CD4-positive, alpha-beta T cell (primary cell): ENCODE measurements at places on chromosomes 7 and 10. TPM values are rescaled to one million over a fixed set of nuclear protein-coding genes. Genes with fewer than 3 reads are reported as not detected.
A peak's percentile ranks its signal among the peaks of the same experiment; 100 is the strongest.

DNA sequence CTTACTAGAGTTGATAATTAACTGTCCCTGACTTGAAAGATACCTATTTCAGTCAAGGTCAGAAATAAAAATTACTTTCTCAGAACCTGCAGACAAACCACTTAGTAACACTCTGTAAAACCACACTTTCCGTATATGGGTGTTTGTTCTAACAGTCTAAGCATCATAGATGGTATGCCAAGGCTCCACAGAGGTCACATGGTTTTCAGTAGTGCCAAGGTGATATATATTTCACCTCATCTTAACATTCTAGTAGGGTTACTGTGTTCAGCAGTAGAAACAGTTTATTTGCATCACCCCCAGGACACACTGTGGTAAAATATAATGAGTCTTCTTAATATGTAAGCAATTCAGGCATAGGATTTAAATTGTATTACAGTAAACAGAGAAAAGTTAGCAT is 61.5 kb downstream of the KCND2 start:
- DNase-seq = no peak

- no peak for DNase-seq
Observed at GRCh38 chr10:117914334-117914733, 132.4 kb downstream of the RAB11FIP2 start.

Gene CCDC7
- 72.9 TPM for total RNA-seq

GRCh38 chr7:131537571-131537978 is 18.9 kb downstream of the PODXL start:
- no peak for DNase-seq

GRCh38 chr10:6917125-6917524 is 337.0 kb upstream of the PRKCQ start:
- DNase-seq = no peak

GRCh38 chr10:93921338-93921737 is 27.6 kb downstream of the SLC35G1 start:
- DNase-seq = peak; percentile 3
